ENCODE measurements at places on chromosomes 16 and 17.

- DNase-seq: no peak
Observed at GRCh38 chr16:10681310-10682308, 13.1 kb downstream of the TEKT5 start.

GRCh38 chr16:49936791-49937190 lies 80.9 kb upstream of the ZNF423 start:
- DNase-seq: no peak

DNA sequence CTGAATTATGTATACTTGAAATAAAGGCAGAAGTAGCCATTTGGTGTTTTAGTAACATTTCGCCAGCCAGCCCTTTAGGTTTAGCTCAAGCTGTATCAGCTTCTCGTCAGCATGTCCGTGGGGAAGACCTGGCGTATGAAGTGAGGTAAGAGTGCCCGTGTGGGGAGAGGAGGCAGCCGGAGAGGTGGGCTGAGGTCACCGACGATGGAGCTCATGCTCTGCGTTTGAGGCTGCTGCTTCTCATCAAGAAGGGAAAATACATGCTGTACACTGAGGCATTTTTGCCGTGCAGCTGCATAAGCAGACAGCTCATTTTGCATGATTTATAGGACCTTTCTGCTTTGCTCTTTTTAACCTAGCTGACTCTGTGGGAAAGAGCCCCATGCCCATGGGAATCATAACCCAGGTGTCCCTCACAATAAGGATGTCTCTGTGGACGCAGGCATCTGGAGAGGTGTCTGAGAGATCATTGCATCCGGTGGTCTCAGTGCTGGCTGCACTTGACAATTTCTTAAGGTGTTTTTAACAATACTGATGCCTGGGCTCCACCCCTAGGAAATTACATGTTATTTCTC lies 179.1 kb downstream of the ABCC12 start:
- no peak for DNase-seq

- DNase-seq: no peak
Observed at GRCh38 chr17:5819921-5820685, 235.8 kb upstream of the NLRP1 start.

DNA sequence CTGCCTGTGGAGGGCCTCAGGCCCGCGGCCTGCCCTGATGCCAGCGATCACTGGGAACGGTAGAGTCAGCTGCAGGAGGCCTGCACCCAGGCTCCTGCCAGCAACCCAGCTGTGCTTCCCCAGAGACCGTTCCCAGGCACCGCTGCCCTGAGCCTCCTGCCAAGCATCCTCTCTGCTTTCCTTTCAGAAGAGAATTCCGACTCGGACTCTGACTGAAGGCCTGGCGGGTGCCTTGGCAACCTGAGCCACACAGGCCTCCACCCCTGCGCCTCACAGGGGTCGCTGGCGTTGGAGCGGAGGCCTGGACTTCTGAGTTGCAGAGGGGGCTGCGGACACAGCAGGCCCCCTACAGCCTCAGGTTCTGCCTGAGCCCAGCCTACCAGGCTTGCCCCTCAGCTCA lies 7.9 kb downstream of the CMTM3 start:
- no peak for DNase-seq

All from cardiac fibroblast (primary cell).